ENCODE measurements at places on chromosomes 7 and 10.

- DNase-seq, result no peak
Observed at GRCh38 chr10:116263870-116264655, 8.9 kb downstream of the GFRA1 start.

DNA sequence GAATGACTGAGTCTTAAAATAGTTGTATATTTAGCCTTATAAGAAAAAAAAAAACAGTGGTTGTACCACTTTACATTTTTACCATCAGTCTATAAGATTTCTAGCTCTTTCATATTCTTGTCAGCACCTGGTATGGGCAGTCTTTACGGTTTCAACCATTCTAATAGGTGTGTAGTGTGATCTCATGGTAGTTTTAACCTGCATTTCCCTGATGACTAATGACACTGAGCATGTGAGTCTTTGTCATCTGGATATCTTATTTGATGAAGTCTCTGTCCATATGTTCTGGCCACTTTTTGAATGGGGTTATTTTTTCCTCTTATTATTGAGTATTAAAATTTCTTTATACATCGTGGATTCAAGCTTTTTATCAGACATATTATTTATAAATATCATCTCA is 365.3 kb upstream of the IGFBP3 start:
- no peak for DNase-seq

DNA sequence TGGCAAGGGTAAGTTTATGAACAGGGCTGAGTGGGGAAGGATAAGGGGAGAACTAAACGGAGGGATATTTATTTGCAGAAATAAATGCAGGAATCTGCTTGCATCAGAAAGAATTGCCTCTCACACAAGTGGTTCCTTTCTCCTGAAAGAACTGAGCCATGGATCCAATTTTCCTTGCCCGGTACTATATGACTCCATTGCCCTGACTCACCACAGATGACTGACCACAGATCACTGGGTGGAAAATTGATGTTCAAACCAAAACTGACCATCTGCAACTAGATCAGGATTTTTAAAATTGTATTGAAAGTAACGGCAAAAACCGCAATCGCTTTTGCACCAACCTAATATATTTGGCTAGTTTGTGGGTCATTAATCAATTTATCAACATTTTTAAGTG is 6.2 kb upstream of the MACC1 start:
- no peak for DNase-seq

DNA sequence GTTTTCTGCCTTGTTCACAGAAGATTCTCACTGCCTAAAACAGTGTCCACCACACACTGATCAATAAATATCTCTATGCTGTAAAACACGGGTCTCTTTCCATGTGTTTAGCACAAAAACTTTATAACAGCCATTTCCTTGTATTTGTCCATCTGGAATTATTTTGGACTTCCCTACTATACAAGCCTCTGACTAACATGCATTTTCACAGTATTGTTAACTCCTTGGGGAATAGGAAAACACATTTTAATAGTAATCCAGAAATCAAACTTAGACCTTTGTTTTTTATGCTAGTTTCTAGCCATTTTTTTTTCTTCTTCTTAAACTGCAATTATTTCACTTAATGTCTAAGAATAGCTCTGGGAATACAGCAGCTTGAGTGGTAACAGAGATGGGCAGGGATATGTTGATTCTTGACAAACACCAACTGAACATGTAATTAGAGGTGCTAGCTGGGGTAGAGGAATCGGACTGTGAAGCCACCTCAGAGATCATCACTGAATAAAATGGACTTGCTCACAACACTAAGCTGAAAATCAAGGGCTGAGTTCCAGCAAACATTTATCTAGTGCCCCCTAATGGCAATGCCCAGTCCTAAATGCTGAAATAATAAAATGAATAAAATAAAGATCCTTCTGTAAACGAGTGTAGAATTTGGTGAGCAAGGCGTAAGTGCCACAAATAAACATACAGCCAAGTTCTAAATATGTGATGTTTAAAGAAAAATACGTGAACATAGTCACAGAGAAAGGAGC is 593.1 kb downstream of the SORCS1 start:
- no peak for DNase-seq

DNA sequence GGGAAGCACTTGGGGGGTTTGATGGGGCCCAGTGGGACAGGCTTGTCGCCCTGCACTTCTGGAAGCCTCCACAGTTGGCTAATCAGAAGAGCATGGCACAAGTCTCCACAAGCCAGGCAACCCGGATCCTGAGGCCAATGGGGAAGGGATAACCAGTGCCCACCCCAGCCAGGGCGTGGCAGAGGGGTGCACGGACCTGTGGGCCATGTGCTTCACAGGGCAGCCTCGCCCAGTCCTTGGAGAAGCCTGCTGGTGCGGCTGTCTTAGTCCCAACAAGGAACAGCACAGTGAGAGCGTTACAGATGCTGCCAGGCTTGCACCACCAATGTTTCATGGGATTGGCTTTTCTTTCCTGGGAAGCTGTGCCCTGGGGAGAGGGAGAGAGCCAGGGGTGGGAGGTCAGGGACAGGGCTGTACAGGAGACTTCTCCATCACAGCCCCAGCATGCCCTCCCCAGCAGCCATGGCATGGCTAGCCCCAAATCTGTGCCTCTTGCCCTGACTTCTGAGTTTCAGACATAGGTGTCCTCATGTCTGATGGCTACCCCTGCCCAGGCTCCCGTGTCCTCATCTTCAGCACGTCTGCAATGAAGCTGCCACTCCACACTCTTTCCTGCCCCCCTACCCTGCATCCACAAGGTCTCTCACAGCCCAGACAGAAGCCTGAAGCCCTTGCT is 116.0 kb downstream of the PTPN20 start:
- DNase-seq, result no peak

DNA sequence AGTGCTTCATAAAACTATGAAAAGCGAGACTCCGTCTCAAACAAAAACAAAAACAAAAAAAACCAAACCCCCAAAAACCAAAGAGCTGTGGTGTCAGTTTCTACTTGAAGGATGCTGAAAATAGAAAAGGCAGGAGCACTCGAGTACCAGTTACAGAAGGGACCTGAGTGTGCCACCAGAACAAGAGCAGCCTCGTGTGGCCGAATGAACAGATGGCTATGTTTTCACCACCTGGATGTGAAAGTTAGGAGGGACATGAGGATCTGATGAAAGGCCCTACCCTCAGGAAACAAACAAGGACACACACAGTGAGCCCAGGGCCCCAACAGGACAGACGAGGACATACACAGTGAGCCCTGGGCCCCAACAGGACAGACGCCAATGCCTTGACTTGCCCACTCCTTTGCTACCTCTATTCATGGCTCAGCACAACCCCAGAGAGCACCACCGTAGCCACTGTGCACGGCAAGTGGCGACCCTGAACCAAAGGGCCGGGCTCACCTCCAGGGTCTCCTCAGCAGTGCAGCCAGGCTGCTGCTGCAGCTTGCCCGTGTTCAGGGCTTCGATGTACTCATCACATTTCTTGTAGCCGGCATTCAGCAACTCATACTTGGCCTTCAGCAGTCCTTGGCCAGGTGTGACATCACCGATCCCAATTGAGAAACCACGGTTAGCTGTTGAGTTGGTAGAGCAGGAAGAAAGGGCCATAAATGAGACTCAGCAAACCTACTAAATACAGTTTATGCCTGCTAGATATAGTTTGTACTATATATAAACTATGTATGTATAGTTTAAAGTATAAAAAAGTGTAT is 24.9 kb downstream of the POLR3A start:
- DNase-seq, result no peak

GRCh38 chr10:124601431-124602120 is 140.0 kb downstream of the LHPP start:
- DNase-seq, result no peak

- DNase-seq, result no peak
Observed at GRCh38 chr7:490461-491291, 29.0 kb downstream of the PDGFA start.

- DNase-seq, result peak; percentile 92
Observed at GRCh38 chr10:110067960-110068770, 60.4 kb downstream of the ADD3 start.

- DNase-seq, result no peak
Observed at GRCh38 chr7:3943779-3944520, 642.9 kb downstream of the SDK1 start.

GRCh38 chr10:113486531-113486930 is 66.3 kb upstream of the HABP2 start:
- DNase-seq, result no peak

GRCh38 chr10:96025566-96025965 is 17.8 kb upstream of the CCNJ start:
- no peak for DNase-seq

- DNase-seq, result no peak
Observed at GRCh38 chr10:60304829-60305379, 84.8 kb downstream of the ANK3 start.

GRCh38 chr10:113557424-113557862 is 4.6 kb downstream of the HABP2 start:
- no peak for DNase-seq

GRCh38 chr10:18656724-18657123 is 2.5 kb upstream of the ARL5B start:
- DNase-seq, result no peak

DNA sequence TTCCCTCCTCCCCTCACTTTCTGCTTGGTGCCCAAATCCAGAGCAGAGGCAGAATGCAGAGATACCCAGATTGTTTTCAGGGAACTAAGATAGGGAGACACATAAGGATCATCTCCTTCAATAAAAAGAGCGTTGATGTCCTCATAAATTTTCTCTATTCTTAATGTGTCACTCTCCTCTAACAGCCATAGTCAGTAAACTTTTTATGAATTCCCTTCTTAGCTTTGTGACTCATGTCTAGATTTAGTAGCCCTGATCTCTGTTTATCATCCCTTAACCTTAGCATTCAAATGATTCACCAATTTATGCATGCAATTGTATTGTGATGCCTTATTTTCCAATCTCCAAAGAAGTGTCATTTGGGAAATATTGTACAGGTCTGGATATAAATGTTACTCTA is 995.5 kb upstream of the C7orf33 start:
- DNase-seq, result no peak

GRCh38 chr10:111297351-111297848 is 220.6 kb downstream of the ADRA2A start:
- DNase-seq, result no peak

All from activated CD4-positive, alpha-beta T cell treated with anti-CD3 and anti-CD28 coated beads, Interleukin-2, amount 10 ng/mL, durations not matched to agents 24 days and 14 days (primary cell).